Stimulated activated CD4-positive, alpha-beta T cell treated with anti-CD3 and anti-CD28 coated beads, Interleukin-1b, Interleukin-23, amount 100 ng/mL, for 4 hours (primary cell): ENCODE measurements at places on chromosomes 6 and 20.

- no peak for DNase-seq
Measured at GRCh38 chr20:46260480-46260879, 47.8 kb downstream of the CDH22 start.

DNA sequence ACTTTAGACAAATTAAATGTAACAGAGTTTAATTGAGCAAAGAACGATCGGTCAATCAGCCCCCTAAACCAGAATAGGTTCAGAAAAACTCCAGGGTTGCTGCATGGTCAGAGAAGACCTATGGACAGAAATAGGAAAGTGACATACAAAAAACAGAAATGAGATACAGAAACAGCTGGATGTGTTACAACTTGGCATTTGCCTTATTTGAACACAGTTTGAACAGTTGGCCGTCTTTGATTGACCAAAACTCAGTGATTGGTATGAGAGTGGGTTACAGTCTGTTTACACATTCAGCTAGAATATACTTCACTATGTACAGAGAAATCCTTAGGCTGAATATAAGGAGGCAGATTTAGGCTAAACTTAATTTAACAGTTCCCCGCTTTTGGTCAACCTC, 19.9 kb downstream of the SRSF6 start:
- no peak for DNase-seq

GRCh38 chr6:43096451-43097097, 20.5 kb downstream of the PTK7 start:
- DNase-seq: no peak

DNA sequence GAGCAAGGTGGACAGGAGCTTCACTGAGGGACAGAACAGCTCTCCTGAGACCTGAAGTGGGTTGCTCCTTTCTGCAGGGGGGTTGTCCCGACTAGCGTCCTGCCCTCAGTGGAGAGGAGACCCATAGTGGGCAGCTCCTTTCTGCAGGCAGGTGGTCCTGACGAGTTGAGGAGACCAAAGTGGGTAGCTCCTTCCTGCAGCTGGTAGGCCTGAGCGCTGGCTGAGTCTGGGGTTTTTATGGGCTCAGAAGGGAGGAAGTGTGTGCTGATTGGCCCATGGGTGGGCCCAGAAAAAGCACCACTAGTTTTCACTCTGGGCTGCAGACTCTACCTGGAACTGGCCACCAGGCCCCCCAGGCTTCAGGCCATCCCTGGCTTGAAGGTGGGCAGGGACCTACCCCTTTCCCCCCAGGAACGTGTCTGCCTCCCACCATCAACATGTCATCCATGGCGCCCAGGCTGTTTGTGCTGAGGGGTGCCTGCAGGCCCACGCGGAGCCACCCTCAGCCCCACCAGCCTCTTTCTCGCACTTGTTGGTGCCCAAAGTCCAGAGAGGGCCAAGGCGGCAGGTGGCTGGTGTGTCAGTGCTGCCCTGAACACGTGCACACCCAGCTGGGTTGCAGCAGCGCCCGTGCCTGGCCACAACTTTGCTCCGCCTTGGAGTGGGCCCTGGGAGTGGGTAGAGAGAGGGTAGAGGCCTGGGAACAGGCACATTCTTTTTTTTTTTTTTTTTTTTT, 1.6 kb upstream of the DEK start:
- no peak for DNase-seq

GRCh38 chr6:115765966-115766365, 294.7 kb downstream of the FRK start:
- no peak for DNase-seq

GRCh38 chr6:130105996-130106704, 87.8 kb downstream of the L3MBTL3 start:
- no peak for DNase-seq

GRCh38 chr6:113442040-113442439, 415.1 kb upstream of the MARCKS start:
- DNase-seq: no peak

- DNase-seq: no peak
Measured at GRCh38 chr6:2737885-2738284, 12.8 kb downstream of the MYLK4 start.

DNA sequence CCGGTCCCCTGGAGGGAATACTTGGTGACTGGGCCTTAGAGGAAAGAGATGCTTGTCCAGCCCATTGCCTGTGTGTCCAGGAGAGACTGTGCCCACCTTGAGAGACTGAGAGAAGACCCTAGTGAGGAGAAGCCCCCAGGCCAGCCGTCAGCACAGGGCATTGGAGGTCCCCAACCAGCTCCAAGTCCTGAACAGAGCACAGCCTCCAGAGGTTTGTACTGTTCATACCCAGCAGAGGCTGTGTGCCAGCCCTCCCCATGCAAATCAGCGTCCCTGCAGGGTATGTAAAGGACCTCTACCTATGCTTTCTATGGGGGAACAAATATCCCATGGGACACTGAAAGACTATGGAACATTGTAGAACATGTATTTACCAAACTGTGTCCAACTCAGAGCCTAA, 8.4 kb downstream of the HLA-E start:
- no peak for DNase-seq

DNA sequence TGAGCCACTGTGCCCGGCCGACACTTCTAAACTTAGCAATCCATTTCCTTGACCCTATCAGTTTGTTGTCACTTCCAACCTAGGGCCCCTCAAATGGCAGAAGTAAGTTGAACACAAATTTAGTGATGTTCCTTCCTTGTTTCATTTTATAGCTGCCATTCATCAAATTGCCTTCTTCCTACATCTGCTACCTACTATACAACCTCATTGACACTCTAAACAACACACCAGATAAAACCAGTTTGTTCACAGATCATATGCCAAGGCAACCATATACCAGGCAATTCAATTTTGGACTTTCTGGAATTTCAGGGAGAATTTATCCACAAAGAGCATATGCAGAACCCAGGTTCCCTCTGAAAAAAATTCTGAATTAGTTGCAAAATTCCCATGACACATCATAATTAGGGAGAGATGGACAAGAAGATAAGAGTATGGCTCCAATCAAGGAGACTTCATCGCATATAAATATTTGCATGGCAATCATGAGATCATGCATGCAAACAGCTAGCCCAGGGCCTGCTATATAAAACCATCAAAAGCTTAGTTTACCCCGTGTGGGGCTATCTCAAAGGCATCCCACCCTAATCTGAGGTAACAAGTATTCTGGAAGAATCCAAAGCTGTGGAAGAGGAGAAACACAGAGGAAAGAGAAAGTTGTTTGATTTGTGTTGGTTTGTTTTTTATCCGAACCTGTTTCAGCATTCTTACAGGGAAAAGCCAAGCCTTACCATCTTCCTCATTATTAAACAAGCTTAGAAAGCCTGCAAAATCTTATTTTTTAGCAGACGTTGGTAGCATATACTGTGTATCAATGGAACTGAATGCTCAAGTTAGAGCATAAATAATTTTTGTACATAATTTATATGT, 132.8 kb upstream of the TNFAIP3 start:
- DNase-seq: no peak

DNA sequence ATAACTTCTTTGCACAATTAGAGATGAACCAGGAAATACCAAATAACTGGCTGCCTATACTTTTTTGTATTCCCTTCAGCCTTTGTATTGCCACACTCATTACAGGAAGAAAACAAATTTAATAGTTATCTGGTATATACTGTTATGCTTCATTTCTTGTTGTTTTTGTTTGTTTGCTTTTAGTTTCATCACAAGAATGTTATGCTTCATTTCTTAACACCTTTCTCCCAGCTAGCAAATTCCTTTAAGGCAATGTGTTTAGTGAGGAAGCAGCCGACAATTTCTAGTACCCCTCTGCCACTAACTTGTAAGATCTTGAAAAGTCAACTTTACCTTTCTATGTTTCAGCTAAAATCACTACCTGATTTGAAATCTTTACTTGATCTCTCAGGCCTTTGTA, 1.4 kb downstream of the NCOA6 start:
- no peak for DNase-seq

- no peak for DNase-seq
Measured at GRCh38 chr6:44561832-44562665, 174.5 kb downstream of the CDC5L start.

DNA sequence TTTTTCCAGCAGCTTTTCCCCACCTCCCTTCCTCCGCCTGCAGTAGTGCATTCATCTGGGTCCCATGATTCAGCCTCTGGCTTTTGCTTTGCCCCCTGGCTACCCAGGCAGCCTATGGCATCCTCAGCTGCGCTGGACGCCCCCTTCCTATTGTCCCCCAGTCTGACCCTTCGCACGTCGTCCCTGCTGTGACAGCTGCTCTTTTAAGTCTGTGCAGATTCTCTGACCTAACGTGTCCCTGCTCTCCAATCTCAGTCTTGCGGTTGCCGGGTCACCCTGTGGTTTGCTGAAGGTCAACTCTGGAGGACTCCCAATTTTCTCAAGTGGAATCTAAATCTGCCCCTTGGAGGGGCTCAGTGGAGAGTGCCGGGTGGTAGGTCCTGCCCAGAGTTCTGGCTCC, 294.3 kb downstream of the CDC5L start:
- no peak for DNase-seq

DNA sequence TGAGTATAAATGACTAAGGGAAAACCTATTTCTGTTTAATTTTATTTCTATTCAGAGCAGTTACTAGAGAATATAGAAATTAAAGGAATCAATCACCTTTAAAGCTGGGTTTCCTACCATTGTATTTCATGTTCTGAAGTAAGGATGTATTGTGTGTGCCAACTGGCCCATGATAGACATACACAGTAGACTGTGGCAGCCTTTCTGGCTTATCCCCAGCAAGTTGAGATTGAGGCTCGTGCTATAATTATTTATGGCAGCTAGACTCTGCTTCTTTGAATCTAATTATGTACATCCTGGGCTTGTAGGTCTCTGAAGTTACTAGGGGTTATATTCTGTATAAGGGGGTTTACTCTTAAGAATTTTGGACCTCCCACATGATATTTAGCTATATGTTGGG, 44.4 kb downstream of the ZNF292 start:
- no peak for DNase-seq

DNA sequence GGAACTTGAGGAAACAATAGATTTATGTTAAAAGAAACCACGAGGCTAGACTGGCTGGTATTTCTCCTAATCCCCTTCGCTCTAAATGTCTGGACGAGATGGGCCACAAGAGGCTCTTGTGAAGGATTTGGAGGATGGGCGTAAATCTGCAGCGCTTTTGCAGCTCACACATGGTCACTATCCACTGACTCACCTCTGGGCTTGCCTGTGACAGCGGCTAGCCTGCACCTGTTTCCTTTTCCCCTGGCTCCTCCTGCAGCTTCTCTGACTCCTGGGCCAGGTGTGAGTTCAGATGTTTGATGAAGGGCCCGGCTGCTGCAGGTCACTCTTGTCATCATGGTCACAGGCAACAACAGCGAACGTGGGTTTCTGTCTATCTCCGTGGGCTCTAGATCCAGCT, 629.4 kb downstream of the CBLN4 start:
- DNase-seq: no peak

GRCh38 chr20:46559001-46559400, 8.5 kb upstream of the OCSTAMP start:
- DNase-seq: no peak

DNA sequence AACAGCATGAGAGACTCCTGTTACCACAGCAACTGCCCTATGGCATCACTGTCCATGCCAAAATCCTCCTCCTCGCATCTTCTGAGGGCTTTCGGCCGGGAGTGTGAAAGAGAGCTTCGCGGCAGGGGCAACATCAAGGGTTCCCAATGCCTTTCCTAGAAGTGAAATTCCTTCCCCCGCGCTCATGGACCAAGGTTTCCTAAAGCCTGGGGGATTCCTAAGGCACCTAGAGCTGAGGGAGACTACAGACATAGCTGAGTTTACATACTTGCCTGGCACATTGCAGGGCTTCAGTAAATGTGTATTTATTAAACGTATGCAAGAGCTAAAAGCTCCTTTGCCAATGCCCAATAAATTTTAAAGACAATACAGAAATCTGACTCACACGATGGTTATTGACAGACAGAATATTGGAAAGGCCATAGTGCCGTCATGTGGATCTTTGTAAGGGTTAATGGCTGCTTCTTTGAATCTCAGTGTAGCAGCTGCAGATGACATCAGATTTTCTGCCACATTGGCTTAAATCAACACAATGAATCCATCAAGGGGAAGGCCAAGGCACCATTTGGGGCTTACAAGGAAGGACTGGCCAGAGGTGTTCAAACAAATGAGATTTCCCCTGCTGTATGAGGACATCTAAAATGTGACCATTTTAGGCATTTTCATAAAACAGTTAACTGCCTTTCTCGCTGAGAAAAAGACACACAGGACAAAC, 281.2 kb upstream of the JARID2 start:
- no peak for DNase-seq
